ENCODE measurements at places on chromosomes 7 and 10. TPM values are rescaled to one million over a fixed set of nuclear protein-coding genes. Genes with fewer than 3 reads are reported as not detected.

DNA sequence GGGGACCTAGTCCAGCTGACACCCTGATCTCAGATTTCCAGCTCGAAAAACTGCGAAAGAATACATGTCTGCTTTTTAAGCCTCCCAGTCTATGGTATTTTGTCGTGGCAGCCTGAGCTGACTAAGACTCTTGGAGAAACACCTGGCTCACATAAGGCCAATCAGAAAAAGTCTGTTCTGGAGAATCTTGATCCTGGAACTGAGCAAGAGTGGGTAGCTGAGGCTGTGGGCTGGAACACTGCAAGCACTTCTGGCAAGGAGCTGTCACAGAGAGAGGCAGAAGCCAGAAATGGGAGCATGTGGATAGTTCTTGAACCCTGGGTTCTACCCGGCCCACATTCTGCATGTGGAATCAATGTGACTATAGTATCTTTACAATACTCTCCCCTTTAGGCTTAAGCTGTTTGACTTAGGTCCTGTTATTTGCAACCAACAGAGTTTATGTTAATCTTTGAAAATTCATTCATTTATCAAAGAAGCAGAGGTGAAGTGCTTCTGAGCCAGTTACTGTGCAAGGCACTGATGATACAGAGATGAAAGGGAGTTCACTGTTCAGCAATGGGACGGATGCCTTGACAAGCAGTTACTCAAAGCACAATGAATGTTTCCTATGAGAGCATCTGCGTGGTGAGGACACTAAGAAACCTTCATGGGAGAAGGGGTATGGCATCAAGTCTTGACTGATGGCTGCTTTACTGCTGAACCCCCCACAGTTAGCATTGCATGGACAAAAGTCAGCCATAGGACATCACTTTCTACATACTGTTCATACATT lies 4.4 kb upstream of the C10orf90 start:
- DNase-seq = no peak

DNA sequence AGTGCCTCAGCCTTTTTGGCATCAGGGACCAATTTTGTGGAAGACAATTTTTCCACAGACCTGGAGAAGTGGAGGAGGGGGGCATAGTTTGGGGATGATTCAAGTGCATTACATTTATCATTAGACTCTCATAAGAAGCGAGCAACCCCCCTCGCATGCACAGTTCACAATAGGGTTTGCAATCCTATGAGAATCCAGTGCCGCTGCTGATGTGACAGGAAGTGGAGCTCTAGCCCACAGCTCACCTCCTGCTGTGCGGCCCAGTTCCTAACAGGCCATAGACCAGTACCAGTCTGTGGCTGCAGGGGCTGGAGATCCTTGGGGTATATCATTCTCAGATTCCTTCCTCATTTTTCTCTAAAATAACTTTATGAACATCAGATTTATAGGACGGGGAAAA lies 50.8 kb downstream of the ATAD1 start:
- no peak for DNase-seq

- DNase-seq = peak; percentile 47
Observed at GRCh38 chr7:142463401-142463850, 205.6 kb upstream of the PRSS58 start.

DNA sequence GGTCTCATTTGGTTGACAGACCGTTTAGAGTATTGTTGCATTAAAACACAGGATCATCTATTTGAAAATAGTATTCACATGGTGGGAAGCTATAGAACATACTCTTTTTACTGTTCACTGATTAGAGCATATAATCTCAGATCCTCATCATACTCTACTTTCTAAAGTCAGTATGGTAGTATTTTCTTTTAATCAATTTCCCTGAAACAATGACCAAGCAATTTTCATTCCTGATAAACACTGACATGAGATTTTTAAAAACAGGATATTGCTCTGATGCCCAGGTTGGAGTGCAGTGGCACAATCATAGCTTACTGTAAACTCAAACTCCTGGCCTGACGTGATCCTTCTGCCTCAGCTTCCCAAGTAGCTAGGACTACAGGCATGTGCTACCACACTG lies 63.9 kb downstream of the PTPN12 start:
- no peak for DNase-seq

- no peak for DNase-seq
Observed at GRCh38 chr10:17737027-17737965, 14.7 kb upstream of the TMEM236 start.

- no peak for DNase-seq
Observed at GRCh38 chr7:92837000-92837749, 802 bp upstream of the CDK6 start.

DNA sequence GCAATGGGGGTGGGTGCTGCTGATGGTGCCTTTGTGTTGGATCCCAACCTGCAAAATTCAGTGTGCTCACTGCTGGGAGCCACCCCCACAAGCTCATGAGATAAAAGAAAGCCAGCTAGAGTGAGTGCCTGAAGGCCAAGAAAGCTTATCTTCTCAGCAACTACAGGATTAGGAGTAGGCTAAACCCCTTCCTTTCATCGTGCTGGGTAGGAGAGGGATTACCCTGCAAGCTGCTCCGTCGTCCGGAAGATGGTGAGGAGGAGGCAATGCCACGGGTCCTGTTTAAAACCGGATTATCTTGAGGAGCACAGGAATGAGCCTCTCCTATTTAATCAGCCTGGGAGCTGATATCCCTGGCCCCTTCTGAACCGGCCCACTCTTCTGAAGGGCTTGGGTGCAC lies 258.0 kb downstream of the GALNT17 start:
- no peak for DNase-seq

- DNase-seq = no peak
Observed at GRCh38 chr10:96996275-96996965, 164.3 kb downstream of the LCOR start.

GRCh38 chr7:118233799-118234198 lies 9.3 kb downstream of the ANKRD7 start:
- no peak for DNase-seq

GRCh38 chr7:133830081-133830480 lies 297.1 kb upstream of the LRGUK start:
- DNase-seq = no peak

DNA sequence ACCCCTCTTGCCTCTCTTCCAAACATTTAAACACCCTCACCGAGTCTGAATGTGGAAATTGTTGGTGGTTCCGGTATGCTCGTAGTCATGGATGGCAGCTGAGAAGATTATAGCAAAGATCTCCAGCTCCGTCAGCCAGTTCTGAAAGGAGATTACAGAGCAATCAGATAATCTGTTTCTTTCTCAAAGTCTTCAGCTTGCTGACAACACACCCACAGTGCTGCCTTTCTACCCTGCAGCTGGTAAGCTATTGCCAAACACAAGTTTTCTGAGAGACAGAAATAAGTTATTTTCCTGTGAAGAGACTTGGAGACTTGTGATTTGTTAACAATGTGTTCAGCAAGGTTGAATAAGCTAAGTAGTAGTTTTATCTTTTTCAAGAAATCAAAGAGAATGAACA lies 163.6 kb downstream of the PPP1R17 start:
- no peak for DNase-seq

GRCh38 chr10:14182781-14183180 lies 147.9 kb downstream of the FRMD4A start:
- no peak for DNase-seq

DNA sequence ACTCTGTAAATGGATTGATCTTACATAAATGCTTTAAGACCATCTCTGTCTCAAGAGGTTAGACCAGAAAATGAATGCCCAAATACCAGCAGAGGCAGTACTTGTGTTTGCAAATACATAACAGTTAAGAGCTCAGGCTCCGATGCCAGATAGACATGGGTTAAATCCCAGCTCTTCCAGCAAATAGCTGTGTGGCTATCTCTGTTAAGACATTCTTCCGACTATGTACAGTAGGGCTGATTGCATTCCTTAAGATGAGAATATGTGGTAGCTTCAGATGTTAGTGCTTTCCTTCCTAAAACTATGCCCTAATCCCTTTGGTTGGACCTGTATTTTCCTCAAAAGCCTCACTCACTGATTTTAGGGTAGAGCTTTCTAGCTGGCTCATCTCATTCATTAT lies 2.2 kb downstream of the IDE start:
- DNase-seq = no peak

PIK3AP1 gene
- 3.4 TPM for total RNA-seq

C10orf67 gene
- 0.07 TPM for total RNA-seq

ADCYAP1R1 gene
- total RNA-seq = not detected

ZNF273 gene
- total RNA-seq = 10.9 TPM

SYNPO2L gene
- total RNA-seq = not detected

SFTPA1 gene
- total RNA-seq = not detected
